ENCODE measurements at places on chromosomes 7 and 10.

DNA sequence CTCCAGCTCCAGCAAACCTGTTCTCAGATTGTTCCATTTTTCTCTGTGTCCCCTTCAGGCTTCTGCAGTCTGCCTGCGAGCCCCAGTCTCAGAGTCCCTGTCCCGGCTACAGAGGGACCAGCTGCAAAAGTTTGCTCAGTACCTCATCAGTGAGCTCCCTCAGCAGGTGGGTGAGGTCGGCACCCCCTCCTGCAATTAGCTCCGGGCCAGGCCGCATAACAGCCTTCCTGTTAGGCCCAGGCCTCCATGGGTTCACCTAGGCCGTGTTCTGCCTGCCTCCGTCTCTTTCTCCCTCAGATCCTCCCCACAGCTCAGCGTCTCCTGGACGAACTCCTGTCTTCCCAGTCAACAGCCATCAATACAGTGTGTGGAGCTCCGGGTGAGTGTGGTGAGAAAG is 4.3 kb downstream of the ZSWIM8 start:
- DNase-seq = no peak

DNA sequence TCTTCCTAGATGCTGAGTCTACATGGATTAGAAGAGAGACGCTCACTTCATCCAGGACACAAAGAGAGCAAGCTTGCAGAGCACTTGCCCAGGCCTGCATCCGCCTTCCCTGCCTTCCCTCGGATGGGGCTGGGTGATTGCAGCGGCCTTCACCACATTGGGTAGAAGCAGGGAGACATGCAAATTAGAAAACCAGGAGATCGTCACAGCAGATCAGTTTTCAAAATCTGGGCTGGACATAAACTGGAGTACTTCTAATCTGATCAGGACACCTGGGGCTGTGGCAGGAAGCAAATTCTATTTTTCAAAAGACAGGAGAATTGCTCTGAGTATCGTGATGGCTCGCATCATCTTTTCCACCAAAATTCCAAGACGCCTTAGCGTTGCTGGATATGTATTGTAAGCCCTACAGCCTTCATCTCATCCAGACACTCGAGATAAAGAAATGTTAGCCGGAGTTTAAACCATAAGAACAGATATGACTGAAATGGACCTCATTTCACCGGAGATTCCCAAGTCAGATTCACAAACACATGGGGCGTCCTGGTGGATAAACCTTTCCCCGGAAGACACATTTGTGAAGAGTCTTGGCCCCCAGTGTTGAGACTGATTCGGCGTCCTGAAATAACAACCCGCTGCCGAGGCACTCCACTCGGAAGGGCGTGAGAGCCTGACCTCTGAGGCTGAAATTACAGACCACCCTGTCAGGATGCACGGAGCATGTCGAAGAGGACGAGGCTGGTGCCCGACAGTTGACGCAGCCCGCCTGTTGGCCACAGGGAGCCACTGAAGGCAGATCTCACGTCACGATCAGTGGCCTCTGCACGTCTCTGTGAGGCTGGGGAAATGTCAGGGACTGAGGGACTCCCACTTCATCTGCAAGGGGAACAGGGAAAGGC is 91.2 kb upstream of the PARD3 start:
- no peak for DNase-seq

- no peak for DNase-seq
Observed at GRCh38 chr7:122219253-122219865, 75.3 kb upstream of the AASS start.

DNA sequence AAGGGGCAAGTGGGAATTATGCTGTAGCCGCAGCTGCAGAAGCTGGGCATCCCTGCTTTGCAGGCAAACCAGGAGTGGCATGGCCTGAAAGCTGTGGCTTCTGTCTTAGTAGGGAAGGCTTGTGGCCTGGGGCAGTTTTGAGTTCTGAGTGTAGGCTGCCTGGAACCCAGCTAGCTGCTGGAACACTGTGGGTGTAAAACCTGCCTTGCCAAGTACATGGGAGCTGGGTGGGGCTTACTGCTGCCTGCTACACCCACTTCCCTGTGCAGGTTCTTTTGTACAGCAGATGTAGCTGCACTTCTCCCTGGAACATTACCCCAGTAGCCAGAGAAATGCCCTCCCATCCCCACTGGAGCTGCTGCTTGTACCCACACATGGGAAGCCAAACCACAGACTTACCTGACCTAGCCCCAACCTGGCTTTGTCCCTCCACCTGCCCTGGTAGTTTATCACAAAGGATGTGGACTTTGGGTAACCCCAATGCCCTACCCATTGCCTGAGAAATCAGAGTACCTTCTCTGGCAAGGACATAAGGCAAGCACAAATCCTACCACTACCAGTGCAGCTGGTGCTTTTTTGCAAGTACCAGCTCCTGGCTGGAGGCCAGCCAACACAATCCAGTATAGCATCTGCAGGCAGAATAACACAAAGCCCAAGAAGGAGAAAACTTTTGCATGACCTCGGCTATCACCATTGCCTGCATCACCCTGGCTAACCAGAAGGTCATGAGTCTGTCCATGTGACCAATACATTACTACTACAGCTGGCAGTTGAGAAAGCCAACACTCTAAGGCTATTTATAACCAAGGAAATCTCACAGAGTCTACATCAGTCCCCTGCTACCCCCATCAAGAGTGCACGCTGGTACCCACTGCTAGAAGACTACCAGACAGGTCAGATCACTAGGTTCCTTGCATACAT is 26.5 kb upstream of the PPP1R3A start:
- DNase-seq = no peak

DNA sequence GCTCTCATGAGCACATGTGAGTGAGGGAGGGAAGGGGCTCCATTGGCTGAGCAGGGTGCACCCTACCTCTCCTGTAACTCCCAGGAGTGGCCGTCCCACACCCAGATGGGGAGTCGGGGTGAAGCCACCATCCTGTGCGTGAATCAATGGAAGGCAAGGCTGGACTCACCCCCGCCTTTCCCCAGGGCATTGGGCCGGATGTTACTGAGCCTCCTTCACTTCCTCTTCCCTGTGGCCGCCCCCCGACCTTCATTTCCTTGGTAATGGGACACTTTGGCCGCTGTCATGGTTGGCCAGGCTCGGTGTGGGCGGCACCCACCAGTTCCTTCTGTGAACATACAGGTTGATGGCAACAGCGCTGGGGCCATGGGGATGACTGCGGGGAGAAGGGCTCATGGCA is 209.0 kb downstream of the MGMT start:
- no peak for DNase-seq

DNA sequence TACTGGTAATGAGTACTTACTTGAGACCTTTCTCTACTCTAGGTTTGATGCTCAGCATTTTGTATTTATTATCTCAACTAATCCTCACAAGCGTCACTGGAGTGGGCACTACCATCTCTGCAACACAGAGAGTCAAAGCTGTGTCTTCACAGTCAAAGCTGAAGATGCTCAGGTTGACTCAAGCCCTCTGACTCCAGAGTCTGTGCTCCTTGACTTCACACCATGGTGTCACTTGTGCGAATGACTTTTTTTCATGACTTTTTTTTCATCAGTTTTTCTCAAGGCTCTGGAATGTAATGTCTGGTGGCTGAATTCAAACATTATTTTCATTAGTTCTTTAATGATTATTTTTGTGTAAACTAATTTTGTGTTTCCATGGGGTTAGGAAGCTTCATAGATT is 30.4 kb upstream of the TARP start:
- no peak for DNase-seq

DNA sequence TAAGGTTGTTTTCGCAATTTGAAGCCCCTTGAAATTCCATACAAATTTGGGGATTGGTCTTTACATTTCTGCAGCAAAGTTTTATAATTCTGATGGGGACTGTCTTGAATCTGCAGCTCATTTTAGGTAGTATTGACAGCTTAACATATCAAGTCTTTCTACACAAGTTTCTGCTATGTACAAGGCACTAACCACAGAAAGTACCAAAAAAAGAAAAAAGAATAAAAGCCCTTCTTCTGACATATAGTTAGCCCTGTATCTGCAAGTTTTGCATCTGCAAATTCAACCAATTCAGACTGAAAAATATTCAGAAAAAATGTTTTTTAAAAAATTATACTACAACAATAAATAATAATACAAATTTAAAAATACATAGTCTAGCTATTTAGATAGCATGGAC is 15.3 kb downstream of the POT1 start:
- DNase-seq = no peak

DNA sequence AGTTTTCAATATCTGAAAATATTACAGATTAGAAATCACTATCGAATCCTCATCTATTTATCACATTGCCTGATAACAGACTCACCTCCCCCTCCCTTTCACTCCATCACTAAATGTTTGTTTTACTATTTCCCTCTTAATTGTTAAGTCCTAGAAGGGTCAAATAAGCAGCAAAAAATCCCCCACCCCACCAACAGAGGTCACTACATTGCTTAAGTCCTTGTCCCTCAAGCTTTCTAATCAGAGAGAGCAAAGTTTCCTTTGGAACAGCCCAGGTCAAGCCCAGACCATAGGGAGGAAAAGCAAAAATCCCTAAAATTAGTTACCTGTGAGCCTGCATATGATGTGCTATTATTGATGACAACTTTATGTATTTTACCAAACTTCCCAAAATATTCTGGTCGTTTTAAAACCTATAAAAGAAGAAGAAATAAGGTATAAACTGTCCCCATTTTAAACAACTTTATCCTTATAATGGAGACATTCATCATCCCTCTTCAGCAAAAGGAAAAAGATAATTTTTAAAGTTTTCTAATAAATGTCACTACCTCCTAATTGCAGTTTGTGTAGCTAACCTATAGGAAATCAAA is 95.0 kb downstream of the CNOT4 start:
- peak; percentile 3 for DNase-seq

DNA sequence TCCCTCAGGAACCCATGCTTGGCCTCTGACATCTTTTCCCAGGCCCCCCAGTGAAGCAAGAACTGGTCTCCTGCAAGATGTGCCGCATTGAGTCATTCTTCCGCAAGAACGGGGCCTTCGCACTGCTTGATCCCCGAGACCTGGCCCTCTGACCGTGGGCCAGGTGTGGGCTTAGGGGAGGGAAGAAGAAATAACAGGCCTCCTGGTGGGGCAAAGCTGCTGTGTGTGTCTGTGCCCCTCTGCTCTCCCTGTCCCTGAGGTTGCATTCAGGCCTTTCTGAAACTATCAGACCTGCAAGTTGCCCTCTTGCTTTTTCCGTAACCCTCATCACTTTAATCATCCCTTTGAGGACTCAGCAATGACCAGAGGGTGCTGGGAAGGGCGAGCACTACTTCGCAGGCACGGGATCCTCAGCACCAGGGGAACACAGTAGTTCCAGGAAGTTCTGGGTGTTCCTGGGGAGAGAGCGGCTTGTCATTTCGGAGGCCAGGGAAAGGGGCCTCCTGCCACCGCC is 6.0 kb downstream of the ATP6V1F start:
- DNase-seq = no peak

- no peak for DNase-seq
Observed at GRCh38 chr7:138979226-138979979, 1.8 kb downstream of the KIAA1549 start.

GRCh38 chr7:148266795-148267194 is 323.8 kb upstream of the C7orf33 start:
- no peak for DNase-seq

DNA sequence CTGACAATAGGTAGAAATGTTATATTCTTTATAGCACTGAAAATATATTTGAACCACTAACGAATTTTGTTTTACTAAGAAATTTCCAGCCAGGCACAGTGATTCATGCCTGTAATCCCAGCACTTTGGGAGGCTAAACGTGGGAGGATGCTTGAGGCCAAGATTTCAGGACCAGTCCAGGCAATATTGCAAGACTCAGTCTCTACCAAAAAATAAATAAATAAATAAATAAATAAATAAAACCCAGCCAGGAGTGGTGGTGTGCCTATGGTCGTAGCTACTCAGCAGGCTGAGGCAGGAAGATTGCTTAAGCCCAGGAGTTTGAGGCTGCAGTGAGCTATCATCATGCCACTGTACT is 39.8 kb downstream of the PIP4K2A start:
- no peak for DNase-seq

DNA sequence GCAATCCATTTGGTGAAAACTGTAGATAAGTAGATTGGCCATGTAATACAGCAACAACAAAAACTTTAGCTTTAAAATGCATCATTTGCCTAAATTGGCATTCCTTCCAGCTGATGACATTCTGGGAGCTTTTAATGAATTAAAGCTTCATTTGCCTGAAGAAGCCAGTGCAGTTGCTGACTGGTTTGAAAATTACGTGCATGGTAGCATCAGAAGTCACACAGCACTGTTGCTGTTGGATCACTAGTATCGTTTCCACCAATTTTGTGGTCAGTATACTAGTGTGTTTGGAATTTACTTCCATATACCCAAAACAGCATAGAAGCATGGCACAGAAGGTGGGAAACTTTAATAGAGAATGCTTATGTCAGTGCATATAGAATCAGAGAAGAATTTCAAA is 194.9 kb downstream of the ETV1 start:
- no peak for DNase-seq

GRCh38 chr10:95935429-95935828 is 27.7 kb downstream of the CC2D2B start:
- no peak for DNase-seq

DNA sequence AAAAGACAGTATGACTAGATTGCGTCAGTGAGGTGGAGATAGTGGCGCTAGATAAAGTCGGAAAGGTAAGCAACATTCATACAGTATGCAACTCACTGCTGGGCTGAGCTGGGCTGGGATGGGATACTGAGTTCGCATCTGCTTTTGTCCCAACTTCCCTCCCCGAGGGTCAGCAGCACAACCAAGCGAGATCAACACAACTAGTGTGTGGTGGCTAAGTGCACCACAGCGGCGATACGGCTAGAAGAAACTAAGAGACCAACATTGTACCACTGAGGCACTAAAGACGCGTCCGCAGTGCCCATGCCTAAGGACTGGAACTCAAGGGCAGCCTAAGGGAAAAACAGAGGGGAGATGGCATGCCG is 467 bp downstream of the EXOSC1 start:
- DNase-seq = no peak

GRCh38 chr7:55474944-55475854 is 97.1 kb downstream of the VOPP1 start:
- DNase-seq = no peak

GRCh38 chr10:31087011-31087410 is 55.3 kb upstream of the ZNF438 start:
- no peak for DNase-seq

DNA sequence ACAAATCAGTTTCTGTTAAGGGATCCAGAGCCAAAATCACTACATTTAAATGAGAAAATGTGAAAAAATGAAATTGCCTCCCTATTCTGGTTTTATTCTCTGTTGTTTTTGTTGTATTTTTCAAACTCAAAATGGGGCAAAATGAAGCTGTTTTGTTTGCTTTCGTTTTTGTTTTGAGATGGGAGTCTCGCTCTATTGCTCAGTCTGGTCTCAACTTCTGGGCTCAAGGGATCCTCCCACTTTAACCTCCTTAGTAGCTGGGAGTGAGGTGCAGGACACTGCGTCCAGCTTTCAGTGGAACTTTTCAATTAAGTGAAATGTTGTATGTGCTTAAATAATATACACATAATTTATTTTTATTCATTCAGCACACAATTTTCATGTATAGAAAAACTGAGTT is 205.0 kb downstream of the SORCS1 start:
- no peak for DNase-seq

DNA sequence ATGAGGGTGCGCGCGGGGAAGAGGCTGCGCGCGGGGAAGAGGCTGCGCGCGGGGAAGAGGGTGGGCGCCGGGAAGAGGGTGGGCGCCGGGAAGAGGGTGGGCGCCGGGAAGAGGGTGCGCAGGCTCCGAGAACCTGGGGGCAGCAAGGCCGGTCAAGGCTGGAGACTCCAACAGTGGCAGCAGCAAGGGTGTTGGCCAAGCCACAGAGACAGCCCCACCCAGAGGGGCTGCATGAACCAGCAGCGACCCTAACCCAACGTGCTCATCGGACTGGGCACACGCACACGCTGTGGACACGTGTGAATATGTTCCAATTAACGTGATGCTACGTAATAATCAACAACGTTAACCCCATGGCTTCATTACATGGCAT is 48.8 kb downstream of the DIP2C start:
- DNase-seq = no peak
